ENCODE measurements at places on chromosomes 13 and 19.

GRCh38 chr19:41311072-41311471 lies 1.1 kb downstream of the CCDC97 start:
- no peak for DNase-seq

GRCh38 chr19:3879656-3880055 lies 829 bp upstream of the ATCAY start:
- no peak for DNase-seq

GRCh38 chr19:37309834-37310575 lies 60.9 kb upstream of the ZNF527 start:
- no peak for DNase-seq

- DNase-seq, result no peak
Observed at GRCh38 chr13:27113436-27113835, 58.2 kb downstream of the USP12 start.

- no peak for DNase-seq
Observed at GRCh38 chr19:12864721-12865715, 16.2 kb downstream of the DNASE2 start.

DNA sequence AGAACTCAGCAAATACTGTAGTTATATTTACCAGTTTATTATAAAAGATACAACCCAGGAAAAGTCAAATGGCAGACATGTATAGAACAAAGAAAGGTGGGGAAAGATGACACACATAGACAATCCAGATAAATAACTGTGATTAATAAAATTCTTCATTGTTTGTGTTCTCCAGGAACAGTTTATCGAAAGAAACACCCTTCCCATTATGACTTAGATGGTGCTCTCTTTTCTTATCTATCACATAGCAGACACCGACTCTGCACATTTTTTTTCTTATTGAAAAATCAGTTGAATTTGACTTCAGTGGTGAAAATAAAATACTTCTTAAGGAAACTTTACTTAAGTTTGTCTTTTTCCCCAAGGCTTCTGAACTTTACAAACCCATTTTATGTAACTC lies 6.2 kb downstream of the ZNF708 start:
- DNase-seq, result no peak

DNA sequence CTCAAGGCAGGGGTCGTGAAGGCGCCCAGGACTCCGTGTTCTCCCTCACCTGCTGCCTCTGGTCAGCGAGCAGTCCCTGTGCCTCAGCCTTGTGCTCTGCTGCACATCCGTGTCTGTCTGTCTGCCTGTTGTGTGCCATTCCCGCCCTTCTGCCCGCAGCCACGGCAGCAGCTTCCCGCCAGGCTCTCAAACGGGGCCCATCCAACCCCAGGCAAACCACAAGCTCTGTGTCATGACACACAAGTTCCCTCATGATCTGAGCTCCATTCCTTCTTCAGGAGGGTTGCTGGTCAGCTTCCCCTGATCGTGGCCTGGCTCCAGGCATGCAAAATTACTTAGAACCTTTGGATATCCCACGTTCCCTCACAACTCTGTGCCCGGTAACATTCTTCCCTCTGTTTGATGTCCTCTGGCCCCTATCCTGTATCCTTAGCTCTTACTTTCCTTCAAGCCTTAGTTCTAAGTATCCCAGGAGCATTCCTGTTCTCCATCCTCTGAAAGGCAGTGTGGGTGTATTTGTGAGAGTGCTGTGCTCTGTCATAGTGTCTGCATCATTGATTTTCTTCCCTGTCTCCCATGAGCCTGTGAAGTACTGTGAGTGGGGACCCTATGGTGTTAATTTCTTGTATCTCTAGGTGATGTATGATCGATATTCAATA lies 3.2 kb downstream of the GPR183 start:
- DNase-seq, result no peak

DNA sequence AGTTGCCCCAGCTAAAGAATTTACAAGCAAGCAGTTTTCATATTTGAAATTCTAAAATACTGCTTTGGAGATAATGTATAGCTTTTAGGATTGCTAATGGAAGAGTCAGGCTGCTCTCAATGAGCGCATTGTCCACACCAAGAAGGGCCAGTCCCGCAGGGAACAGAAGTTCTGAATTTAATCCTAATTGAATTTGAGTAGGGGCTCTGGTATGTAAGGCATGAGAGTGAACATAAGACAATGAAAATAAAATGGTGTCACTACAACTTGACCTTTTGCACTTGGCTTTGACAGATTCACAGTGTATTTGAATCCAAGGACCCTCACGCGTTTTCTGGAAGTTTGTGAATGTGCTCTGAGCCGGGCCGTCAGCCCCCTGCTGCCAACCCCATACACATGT lies 32.6 kb downstream of the RAB20 start:
- DNase-seq, result no peak

DNA sequence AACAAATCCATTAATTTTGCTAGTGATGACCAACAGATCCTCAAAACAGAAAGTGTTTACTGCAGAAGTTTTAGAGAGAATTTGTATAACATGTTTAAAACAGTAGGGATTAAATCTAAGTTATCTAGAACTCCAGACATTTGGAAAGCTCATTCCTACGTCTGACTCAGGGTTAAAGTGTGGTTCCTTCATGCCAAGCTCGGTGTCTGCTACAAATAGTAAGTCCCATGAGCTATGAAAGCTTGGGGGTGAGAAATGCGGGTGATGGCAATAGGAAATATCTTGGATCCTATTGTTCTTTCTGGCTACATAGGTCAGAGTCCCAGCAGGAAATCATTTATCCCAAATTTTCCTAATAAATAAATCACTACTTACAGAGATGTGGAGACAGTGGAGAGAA lies 867.1 kb downstream of the UQCRFS1 start:
- no peak for DNase-seq

- DNase-seq, result no peak
Observed at GRCh38 chr19:33905937-33906577, 109.4 kb downstream of the KCTD15 start.

- DNase-seq, result no peak
Observed at GRCh38 chr13:106601489-106601888, 33.6 kb upstream of the ARGLU1 start.

DNA sequence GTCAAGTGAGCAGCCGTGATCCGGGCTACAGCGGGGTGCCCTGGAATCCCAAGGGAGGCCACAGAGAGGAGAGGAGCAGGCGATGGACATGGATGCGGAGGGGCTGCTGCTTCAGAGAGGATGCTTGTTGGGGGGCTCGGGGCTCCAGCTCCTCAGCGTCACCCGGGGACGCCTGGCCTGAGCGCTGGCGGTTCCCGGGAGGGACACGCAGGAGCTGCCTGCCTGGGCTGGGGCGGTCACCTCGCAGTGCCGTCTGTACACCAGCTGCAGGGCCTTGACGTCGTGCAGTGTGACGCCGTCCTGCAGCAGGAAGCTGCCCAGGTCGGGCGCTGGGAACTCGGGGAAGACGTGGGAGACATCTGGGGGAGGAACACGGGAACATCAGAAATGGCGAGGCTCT lies 29.9 kb upstream of the RANBP3 start:
- no peak for DNase-seq

GRCh38 chr13:46721054-46721453 lies 75.9 kb downstream of the ESD start:
- no peak for DNase-seq

- DNase-seq, result no peak
Observed at GRCh38 chr13:28179974-28180373, 41.6 kb downstream of the PAN3 start.

GRCh38 chr19:38389101-38389925 lies 816 bp downstream of the SPRED3 start:
- no peak for DNase-seq

- no peak for DNase-seq
Observed at GRCh38 chr13:22736084-22736767, 444.6 kb upstream of the SGCG start.

DNA sequence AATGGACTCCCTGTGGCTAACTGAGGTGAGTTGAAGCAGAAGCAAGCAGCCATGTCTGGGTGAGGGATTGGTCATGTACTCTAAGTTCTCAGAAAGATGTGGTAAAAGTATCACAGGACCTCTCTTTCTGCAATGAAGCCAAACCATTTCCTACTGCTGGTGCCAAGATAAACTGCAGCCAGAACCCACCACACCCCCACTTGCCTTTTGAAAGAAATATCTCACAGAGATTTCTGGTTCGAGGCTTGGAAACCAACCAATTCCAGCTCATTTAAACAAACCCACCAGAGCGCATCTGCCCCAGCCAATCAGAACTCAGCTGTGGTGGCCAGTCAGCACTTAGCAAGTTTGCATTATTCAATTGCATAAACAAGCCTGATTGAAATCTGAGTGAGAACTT lies 204.5 kb upstream of the ATXN8OS start:
- DNase-seq, result no peak

Data from epithelial cell of proximal tubule (primary cell).